ENCODE measurements at places on chromosomes 12 and 14.

GRCh38 chr14:103259184-103259583 is 74.9 kb upstream of the EIF5 start:
- no peak for DNase-seq

DNA sequence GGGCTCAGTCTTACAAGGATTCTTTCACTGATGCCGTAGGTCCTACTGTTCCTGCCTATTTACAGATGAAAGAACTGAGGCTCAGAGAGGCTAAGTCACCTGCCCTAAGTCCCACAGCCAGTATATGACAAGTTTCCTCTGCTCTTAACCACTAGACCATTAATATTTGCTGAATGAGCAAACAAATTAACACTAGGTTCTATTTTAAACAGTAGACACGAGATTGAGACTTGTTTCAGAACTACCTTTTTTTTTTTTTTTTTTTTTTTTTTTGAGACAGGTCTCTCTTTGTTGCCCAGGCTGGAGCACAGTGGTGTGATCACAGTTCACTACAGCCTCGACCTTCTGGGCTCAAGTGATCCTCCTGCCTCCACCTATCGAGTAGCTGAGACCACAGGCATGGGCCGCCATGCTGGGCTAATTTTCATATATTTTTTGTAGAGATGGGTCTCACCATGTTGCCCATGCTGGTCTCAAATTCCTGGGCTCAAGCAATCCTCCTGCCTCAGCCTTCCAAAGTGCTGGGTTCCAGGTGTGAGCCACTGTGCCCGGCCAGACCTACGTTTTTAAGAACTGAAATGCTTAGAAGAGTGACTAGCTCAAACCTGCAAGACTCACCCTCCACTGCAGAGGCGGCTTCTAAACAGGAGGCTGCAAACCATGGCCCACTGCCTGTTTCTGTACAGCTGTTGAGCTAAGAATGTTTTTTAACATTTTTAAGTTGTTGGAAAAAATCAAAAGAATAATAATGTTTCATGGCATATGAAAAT is 12.9 kb downstream of the SYNE3 start:
- DNase-seq: no peak

- no peak for DNase-seq
These were observed 794.1 kb downstream of the BCL11B start for GRCh38 chr14:98477935-98478334.

GRCh38 chr14:28300356-28300755 is 466.2 kb upstream of the FOXG1 start:
- no peak for DNase-seq

- no peak for DNase-seq
These were observed 28.3 kb downstream of the MTHFD1 start for GRCh38 chr14:64416348-64416932.

GRCh38 chr14:87017335-87017734 is 975.6 kb downstream of the GALC start:
- DNase-seq: no peak

DNA sequence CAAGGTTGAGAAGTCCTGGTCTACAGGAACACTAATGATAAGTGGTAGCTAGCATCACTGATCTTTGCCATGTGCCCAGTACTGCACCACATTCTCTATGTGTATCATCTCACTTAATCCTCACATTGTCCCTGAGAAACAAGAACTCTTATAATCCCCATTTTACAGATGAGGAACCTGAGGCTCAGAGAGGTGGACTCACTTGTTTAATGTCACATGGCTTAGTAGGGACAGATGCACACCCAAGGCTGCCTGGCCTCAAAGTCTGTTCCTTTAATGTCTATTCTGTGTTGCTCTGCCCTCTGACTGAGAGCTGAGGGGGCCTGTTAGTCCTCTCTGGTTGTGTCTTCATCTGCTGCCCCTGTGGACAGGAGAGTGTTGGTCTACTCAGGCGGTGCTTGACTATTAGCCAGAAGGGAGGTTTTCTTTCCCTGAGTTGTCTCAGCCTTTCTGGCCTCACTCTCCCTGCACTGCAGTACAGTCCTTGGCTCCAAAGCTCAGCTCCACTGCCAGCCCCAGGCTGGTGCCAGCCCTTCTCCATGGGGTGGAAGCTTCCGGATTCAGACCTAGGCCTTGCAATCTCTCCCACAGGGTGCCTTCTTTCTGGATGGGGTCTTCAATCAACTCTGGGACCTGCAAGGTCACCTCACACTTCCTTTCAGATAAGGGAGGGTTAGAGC is 4.9 kb upstream of the DYNLL1 start:
- no peak for DNase-seq

GRCh38 chr12:56941299-56942017 is 7.2 kb upstream of the SDR9C7 start:
- no peak for DNase-seq

GRCh38 chr12:72369423-72369959 is 97.3 kb downstream of the TRHDE start:
- no peak for DNase-seq

- no peak for DNase-seq
These were observed 9.1 kb downstream of the VWF start for GRCh38 chr12:6115389-6115788.

- no peak for DNase-seq
These were observed 106.9 kb downstream of the SCARB1 start for GRCh38 chr12:124756760-124757159.

- DNase-seq: no peak
These were observed 369.1 kb upstream of the NOVA1 start for GRCh38 chr14:26966908-26967307.

- no peak for DNase-seq
These were observed 68.6 kb downstream of the HMGA2 start for GRCh38 chr12:65892841-65893251.

DNA sequence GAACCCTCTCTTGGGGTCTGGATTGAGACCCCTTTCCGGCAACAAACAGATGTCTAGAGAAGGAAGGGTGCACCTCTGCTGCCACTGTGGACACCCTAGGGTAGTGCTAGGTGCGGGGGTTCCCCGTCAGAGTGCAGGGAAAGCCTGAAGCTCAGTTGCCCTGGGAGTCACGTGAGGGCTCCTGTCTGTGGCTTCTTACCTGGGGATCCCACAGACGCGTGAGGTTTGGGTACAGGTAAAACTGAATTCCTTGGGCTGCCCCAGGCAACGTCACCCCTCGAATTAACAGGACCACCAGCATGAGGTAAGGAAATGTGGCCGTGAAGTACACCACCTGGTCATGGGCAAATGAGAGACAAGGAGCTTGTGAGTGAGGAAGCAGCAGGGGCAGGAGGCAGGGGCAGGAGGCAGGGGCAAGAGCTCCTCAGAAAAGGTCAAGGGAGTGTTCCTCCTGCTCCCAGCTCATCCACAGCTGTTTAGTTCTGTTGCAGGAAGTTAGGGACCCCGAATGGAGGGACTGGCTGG is 21.0 kb upstream of the SLC6A12 start:
- no peak for DNase-seq

GRCh38 chr14:76993752-76994151 is 34.8 kb downstream of the IRF2BPL start:
- no peak for DNase-seq

DNA sequence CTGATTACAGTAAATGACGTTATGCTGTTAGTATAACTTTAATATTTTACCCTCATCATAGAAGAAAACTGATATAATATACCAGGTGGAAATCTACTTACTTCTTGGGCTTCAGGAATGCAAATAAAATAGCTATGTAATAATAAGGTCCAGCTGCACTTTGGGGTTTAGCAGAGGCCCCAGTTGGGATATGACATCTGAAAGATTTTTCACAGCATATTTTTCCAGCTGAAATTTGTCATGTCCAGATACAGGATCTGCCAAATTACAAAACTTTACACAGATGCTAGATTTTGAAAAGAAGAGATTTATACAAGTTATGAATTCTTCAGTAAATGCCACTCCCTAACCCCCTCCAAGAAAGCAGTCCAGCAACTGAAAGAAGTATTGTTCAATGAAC is 29.2 kb upstream of the DCN start:
- no peak for DNase-seq

- DNase-seq: no peak
These were observed 308.8 kb upstream of the SYT1 start for GRCh38 chr12:78555802-78556201.

DNA sequence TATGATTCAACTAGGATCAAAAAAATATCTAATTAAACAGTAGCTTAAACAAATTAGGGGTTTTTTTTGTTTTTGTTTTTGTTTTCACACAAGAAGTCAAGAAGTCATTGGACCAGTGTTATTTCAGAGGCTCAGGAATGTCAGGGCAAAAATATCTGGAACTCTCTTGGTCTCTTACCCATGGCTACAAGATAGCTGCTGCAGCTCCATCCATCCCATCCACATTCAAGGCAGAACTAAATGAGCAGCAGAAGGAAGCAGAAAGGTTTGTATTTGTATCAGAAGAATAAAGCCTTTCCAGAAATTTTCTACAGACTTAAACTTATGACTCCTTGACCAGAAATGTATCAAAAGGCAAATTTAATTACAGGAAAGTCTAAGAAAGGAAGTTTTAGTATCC is 33.8 kb upstream of the BCL2L14 start:
- no peak for DNase-seq

DNA sequence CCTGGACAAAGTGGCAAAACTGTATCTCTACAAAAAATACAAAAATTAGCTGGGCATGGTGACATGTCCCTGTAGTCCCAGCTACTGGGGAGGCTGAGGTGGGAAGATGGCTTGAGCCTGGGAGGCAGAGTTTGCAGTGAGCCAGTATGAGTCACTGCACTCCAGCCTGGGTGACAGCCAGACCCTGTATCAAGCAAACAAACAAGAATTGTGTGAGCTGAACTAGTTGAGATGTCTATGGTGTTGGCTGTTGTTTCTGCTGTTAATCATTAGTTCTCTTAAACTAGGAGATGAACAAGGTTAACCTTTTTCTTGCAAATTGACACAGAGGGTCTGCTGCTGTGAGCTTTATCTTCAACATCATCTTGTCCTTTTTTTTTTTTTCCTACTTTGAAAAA is 23.6 kb downstream of the RASSF3 start:
- no peak for DNase-seq

DNA sequence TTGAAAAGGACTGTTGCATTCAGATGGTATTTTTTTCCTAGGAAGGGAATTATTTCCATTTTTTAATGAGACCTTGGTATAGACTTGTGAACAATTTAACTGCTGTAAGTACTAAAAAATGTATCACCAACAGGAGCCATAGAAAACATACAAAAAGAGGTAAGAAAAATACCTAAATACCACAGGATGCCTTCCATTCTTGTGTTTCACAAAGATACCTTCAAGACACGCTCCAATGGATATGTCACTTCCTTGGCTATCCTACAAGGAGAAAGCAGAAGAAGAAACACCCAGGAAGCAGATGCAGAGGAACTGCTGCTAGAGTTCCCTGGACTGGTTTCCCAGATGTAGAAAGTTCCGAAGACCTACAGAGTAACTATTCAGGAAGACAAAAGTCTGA is 54.2 kb downstream of the PTPN21 start:
- no peak for DNase-seq

DNA sequence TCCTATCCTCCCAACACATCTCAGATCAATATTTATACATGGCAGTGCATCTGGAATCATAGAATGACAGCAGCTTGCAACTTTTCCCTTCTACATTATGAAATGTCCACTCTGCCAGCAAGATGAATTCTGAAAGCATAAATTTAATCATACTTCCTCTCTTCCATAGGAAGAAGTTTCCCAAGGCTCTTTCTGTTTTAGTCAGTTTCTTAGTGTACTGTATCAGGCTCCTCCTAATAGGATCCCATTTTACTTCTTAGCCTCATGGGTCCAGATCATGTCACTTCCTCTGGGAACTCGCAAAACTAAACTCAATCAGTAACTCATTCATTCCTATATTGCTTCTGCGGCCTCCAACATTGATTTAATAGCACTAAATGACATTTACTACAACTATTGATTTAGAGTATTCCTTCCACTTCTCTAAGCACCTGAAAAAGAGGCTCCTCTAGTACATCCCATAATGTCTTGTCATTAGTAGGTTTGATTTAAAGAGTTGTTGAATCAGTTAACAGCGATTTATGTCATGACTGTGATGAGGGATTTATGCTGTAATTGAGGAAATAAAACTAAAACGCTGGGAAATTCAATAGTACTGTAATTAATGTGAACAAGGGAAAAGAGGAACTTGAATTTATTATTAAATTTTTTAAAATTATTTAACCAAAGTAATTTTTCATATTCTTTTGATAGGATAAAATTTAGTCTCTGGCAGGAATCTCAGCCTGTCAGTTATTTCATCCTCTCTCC is 4.0 kb downstream of the CLEC1A start:
- DNase-seq: no peak

- DNase-seq: no peak
These were observed 139.3 kb downstream of the ADGRD1 start for GRCh38 chr12:131092901-131093603.

GRCh38 chr12:96193725-96194575 is at the start of gene ELK3:
Gene ELK3 (plus strand): TSS chr12:96194375.
- no peak for DNase-seq

- DNase-seq: no peak
These were observed 79.4 kb downstream of the TMTC2 start for GRCh38 chr12:82765971-82766705.

DNA sequence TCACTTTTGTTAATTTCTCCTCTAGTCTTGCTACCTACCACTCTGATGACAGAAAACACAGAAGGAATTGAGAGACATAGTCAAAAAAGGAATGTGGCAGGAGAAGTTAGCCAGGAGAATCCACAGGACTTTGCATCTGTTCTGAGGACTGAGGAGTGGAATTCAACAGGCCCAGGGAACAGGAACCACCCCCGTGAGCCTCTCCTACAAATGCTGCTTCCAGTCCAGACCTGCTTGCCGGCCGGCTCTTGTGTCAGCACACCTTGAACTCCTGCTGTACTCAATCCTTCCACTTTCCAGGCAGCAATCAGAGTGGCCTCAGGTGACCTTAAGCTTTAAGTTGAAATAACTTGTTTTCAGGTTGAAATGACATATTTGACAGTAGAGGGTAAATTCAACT is 903.1 kb downstream of the BCL11B start:
- no peak for DNase-seq

DNA sequence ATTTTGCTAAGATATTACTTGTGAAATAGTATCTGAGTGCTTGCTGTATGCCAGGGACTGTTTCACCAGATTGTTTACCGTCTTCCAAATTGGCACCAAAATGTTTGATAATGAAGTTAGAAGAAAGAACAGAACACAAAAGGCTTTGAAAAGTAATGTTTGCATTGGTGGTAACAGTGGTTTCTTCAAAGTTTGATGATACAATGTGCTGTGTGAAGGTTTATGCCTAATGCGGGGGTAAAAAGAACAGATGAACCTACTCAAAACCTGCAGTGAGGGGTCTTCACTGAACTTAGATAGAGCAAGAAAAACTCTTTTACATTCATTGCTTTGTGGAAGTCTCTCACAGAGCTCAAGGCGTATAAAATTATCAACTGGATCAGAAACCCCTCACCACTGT is 76.2 kb downstream of the PRKCH start:
- DNase-seq: no peak

DNA sequence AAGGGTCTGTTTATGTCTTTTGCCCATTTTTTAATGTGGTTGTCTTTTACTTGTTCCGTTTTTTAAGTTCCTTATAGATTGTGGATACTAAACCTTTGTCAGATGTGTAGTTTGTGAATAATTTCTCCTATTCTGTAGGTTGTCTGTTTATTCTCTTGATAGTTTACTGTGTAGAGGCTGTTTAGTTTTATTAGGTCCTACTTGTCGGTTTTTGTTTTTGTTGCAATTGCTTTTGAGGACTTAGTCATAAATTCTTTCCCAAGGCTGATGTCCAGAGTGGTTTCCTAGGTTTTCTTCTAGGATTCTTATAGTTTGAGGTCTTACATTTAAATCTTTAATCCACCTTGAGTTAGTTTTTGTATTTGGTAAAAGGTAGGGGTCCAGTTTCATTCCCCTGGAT is 33.9 kb downstream of the SLC39A9 start:
- DNase-seq: no peak

Data from forelimb muscle (tissue), 1 donor.